ENCODE measurements at places on chromosomes 1 and 21. TPM values are rescaled to one million over a fixed set of nuclear protein-coding genes. Genes with fewer than 3 reads are reported as not detected.
A peak's percentile ranks its signal among the peaks of the same experiment; 100 is the strongest.

DNA sequence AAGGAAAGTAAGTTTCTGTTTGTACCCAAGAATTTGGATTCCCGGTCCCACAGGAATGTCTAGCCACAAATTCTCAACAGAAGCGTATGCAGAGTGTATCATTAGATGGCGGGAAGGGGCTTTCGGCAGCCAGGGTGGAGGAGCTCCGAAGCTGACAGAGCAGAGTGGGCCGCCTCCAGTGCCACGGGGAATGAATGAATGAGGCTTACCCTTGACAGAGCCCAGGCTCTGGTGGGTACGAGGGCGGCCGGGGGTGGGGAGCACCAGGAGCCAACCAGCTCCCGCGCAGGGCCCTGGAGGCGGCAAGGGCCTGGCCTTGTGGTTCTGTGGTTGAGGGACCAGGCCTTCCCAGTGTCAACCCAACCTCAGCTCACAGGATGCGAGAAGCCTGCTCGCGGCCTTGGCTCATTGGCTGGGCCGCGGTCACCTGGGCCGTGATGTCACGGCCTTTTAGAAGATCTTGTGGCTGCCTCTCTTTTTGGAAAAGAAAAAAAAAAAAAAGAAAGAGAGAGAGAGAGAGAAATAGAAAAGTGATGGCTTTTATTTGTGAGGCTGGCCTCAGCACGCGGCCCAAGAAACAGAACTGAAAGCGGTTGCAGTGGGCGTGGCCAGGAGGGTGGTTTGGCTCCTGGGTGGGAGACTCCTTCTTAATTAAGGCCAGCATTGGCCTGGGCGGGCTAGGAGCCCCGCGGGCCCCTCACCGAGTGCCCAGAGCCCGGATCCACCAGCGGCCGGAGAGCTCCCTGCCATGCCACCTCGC is 34.9 kb upstream of the RUNX3 start:
- no peak overlapping the region for H3K27ac ChIP-seq
- DNase-seq = no peak
- no peaks in the 10 kb centered on the region for H3K4me1 ChIP-seq
- no peak overlapping the region for H3K4me3 ChIP-seq

DNA sequence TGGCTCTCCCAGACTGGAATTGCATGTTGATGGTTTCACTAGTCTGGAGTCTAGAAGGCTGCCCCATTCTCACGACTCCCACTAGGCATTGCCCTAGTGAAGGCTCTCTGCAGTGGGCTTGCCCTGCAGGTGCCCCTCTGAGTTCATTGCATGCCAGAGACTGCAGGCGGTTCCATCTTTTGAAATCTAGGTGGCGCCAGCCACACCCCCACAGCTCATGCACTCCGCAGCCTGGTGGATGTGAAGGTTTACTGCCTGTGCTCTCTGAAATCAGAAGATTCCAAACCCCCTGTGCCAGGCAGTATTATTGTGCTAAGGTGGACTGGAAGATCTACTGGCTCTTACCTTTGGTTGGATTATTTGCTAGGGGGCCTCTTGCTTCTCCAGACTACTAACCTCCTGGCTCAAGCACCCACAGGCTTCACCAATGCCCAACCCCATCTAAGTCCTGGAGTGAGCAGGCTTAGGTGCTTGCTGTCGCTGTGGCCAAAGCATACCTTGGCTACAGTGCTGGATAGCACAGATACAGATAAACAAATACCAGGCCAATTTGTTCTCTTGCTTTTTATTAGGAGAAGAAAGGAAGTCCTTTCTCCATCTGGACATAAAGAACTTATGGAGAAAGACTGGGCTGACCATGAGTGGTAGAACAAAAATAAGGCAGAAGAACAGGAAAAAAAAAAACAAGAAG is 83.5 kb upstream of the SIM2 start:
- no peak overlapping the region for H3K4me3 ChIP-seq
- no peaks in the 10 kb centered on the region for H3K27me3 ChIP-seq
- no peaks in the 10 kb centered on the region for H3K36me3 ChIP-seq
- H3K27ac ChIP-seq = no peak overlapping the region
- DNase-seq = peak; percentile 64

GRCh38 chr1:77589231-77589630 is 93.2 kb downstream of the ZZZ3 start:
- H3K27ac ChIP-seq = no peak overlapping the region
- H3K27me3 ChIP-seq = no peaks in the 10 kb centered on the region
- H3K4me3 ChIP-seq = no peak overlapping the region
- no peaks in the 10 kb centered on the region for H3K4me1 ChIP-seq

DNA sequence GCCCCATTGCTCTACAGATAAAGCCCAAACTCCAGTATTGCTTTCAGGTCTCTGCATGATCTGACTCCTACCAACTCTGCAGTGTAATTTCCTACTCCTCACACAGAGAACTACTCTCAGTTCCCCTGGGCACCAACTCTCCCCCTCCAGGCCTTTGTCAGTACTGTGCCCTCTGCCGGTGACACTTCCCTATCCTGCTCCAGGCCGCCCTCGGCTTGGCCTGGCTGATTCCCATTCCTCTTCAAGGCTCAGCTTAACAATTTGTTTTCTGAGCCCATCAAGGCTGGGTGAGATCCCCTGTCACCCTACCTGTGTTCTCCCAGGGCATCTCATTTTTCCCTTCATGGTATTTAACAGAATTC is 2.6 kb downstream of the SLAMF8 start:
- DNase-seq = peak; percentile 75
- no peaks in the 10 kb centered on the region for H3K4me1 ChIP-seq
- H3K27me3 ChIP-seq = no peaks in the 10 kb centered on the region
- no peak overlapping the region for H3K27ac ChIP-seq

- no peaks in the 10 kb centered on the region for H3K36me3 ChIP-seq
- no peaks in the 10 kb centered on the region for H3K27me3 ChIP-seq
- no peak overlapping the region for H3K4me3 ChIP-seq
- H3K27ac ChIP-seq = no peak overlapping the region
- no peaks in the 10 kb centered on the region for H3K4me1 ChIP-seq
These were observed 37.6 kb upstream of the KRTAP19-8 start for GRCh38 chr21:31075848-31076247.

DNA sequence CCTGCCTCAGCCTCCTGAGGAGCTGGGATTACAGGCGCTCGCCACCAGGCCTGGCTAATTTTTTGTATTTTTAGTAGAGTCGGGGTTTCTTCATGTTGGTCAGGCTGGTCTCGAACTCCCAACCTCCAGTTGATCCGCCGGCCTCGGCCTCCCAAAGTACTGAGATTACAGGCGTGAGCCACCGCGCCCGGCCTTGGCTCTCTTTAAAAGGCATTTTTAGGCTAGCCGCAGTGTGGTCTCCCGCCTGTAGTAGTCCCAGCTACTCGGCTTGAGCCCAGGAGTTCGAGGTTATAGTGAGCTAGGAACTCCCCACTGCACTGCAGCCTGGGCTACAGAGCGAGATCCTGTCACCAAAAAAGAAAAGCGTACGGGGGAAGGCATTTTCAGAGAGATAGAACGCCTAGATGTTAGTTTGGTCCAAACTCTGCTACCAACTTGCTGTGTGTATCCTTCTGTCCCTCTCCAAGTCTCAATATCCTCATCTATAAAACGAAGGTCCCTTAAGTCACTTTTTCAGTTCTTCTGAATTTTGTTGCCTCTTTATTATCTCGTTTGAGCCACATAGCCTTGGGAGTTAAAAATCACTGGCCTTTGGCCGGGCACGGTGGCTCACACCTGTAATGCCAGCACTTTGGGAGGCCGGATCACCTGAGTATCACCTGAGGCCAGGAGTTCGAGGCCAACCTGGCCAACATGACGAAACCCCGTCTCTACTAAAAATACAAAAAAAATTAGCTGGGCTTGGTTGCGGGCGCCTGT is 734 bp downstream of the MED18 start:
- no peaks in the 10 kb centered on the region for H3K4me1 ChIP-seq
- H3K27ac ChIP-seq = peak overlapping the region; percentile 94
- H3K4me3 ChIP-seq = peak overlapping the region; percentile 56
- peak; percentile 76 for DNase-seq

DNA sequence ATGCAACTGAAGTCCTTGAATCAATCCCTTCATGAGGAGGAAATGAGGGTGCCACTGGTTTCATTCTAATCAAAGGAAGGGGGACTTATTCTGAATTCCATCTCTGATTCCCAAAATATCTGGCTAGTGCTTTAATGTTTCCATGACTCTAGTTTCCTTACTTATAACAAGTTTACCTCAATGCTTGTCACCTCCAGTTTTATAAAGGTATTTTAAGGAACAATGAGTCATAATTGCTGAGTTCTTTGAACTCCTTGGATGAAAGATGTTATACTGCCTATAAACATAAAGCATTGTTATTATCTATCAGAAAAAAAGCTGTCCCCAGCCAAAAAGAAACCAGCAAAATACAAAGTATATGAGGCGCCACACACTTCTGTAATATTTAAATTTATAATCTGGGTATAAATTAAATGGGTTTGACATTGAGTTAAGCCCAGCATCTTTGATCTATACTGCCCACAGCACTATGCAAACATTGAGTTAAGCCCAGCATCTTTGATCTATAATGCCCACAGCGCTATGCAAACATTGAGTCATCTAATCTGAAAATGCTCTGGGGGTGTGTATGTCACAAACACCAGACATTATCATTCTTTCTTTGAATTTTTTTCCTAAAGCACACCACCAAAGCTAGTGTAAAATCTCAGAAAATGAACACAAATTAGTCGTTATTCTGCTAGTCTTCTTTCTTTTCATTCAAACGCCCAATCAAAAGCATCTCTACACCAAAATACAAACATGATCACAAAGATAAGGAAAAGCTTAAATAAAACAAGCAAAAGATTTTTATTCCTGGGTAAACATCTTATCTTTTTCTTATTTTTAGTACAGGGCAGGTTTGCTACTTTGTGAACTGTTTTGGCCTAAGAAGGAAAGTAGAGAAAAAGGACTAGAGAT is 11.5 kb upstream of the CXADR start:
- no peak for DNase-seq
- no peaks in the 10 kb centered on the region for H3K27me3 ChIP-seq
- H3K27ac ChIP-seq = no peak overlapping the region
- no peaks in the 10 kb centered on the region for H3K4me1 ChIP-seq
- no peak overlapping the region for H3K4me3 ChIP-seq

GRCh38 chr1:198936371-198937083 is 297.7 kb downstream of the PTPRC start:
- no peak overlapping the region for H3K27ac ChIP-seq
- no peak for DNase-seq
- H3K4me1 ChIP-seq = peaks cover 37% of the 10 kb centered on the region
- H3K4me3 ChIP-seq = no peak overlapping the region
- no peaks in the 10 kb centered on the region for H3K27me3 ChIP-seq

DNA sequence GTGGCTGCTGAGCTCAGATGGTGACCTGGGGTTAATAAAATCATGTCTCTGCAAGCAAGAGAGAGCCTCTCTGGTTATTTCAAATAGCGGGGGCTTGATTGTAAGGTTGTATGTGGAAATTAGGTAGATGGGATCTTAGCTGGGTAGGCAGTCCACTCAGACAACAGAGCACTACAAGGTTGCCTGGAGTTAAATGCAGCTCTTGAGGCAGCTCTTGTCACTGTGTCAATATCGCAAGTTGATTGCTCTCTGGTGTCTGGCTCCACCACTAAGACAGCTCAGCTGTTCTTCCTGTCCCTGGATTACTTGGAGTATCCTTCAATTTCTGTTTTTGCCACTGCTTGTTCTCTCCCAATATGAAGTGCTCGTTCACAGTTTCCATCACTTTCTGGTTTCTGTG is 93.8 kb downstream of the C21orf91 start:
- DNase-seq = no peak
- no peak overlapping the region for H3K27ac ChIP-seq
- no peak overlapping the region for H3K4me3 ChIP-seq
- no peaks in the 10 kb centered on the region for H3K4me1 ChIP-seq
- no peaks in the 10 kb centered on the region for H3K36me3 ChIP-seq
- no peaks in the 10 kb centered on the region for H3K27me3 ChIP-seq

- DNase-seq = no peak
- no peaks in the 10 kb centered on the region for H3K27me3 ChIP-seq
- no peak overlapping the region for H3K27ac ChIP-seq
- H3K4me1 ChIP-seq = no peaks in the 10 kb centered on the region
These were observed 12.3 kb upstream of the PIK3CD start for GRCh38 chr1:9639227-9639626.

DNA sequence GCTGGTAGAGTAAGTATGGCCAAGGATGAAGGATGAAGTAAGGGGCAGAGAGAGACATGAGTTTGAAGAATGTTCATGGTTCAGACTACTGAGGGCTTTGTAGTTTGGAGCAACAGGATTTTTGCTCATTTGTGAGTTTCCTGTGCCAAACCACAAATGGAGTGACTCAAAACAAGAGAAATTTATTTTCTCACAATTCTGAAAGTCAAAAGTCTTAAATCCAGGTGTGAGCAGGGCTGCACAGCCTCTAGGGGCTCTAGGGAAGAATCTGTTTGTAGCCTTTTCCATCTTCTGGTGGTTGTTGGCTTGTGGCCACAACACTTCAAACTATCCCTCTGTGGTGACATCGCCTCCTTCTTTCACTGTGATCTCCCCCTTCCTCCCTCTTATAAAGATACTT is 58.9 kb downstream of the RHOU start:
- no peak overlapping the region for H3K4me3 ChIP-seq
- H3K27ac ChIP-seq = no peak overlapping the region
- no peaks in the 10 kb centered on the region for H3K36me3 ChIP-seq
- no peaks in the 10 kb centered on the region for H3K4me1 ChIP-seq

GRCh38 chr1:217881131-217881543 is 250.0 kb downstream of the SPATA17 start:
- H3K4me3 ChIP-seq = no peak overlapping the region
- no peaks in the 10 kb centered on the region for H3K4me1 ChIP-seq
- no peak for DNase-seq
- H3K27ac ChIP-seq = no peak overlapping the region
- H3K27me3 ChIP-seq = no peaks in the 10 kb centered on the region

DNA sequence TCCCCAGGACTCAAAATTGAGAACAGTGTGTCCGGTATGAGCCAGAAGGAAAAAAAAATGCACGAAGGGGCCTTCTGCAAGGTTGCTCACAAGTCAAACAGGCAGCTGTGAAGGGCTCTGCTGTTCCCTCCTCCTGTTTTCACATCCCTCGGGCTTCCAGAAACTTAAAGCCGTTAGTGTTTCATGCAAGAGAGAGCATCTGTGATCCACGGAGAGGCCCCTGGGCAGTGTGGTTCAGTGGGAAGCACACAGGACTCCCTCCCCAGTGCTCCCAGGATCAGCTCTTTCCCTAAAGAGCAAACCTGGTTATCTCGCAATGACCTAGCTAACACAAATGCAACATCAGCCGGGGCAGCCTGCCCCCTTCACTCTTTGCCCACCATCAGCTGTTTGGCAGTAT is 2.9 kb upstream of the MATN1 start:
- no peaks in the 10 kb centered on the region for H3K27me3 ChIP-seq
- H3K4me3 ChIP-seq = no peak overlapping the region
- no peaks in the 10 kb centered on the region for H3K36me3 ChIP-seq
- no peak for DNase-seq
- H3K27ac ChIP-seq = no peak overlapping the region

KIRREL1 gene
- total RNA-seq = 35.2 TPM

UBE2G2 gene
- total RNA-seq = 112 TPM

DENND2C gene
- 4.1 TPM for total RNA-seq

TRIM45 gene
- 15.0 TPM for total RNA-seq

COL24A1 gene
- total RNA-seq = 2.1 TPM

PPFIA4 gene
- total RNA-seq = 7.6 TPM

AADACL3 gene
- total RNA-seq = 1.5 TPM

TACSTD2 gene
- 1.4 TPM for total RNA-seq

KCTD3 gene
- 60.3 TPM for total RNA-seq

KRTAP19-1 gene
- total RNA-seq = not detected

CGN gene
- total RNA-seq = 46.1 TPM

KIF2C gene
- 62.9 TPM for total RNA-seq

BMP8B gene
- 0.43 TPM for total RNA-seq

CLCA1 gene
- not detected for total RNA-seq

GRHL3 gene
- 1.1 TPM for total RNA-seq
